ENCODE measurements at places on chromosomes 7 and 10.

GRCh38 chr7:153090764-153091163 is 331.2 kb downstream of the ACTR3B start:
- no peak for DNase-seq

GRCh38 chr7:27946351-27946750 is 206.4 kb downstream of the TAX1BP1 start:
- DNase-seq = no peak

DNA sequence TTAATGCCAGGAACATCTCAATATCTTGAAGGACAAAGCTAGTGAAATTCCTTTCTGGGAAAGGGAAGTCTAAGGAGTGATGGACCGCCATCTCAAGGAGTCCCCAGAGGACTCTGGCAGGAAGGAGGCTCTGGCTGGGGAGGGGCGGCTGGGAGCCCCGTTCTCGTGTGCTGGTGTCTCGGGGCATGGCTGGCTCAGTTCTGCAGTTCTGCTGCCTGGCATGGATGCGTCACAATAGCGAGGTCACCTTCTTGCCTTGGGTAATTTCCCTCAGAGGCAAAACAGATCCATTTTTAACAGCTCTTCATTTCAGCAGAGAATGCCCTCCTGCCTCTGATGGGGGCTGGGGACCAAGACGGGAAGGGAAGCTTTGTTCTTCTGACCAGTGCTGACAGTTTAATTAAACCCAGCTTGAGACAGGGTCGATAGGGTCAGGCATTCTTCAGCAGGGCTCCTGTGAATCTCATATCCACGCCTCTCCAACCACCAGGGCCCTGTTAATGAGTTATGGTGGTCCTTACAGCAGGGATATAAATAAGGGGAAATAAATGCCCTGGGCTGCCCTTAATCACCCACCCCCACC is 35.7 kb downstream of the SLIT1 start:
- DNase-seq = no peak

GRCh38 chr10:90999512-91000172 is 78.8 kb upstream of the ANKRD1 start:
- no peak for DNase-seq

DNA sequence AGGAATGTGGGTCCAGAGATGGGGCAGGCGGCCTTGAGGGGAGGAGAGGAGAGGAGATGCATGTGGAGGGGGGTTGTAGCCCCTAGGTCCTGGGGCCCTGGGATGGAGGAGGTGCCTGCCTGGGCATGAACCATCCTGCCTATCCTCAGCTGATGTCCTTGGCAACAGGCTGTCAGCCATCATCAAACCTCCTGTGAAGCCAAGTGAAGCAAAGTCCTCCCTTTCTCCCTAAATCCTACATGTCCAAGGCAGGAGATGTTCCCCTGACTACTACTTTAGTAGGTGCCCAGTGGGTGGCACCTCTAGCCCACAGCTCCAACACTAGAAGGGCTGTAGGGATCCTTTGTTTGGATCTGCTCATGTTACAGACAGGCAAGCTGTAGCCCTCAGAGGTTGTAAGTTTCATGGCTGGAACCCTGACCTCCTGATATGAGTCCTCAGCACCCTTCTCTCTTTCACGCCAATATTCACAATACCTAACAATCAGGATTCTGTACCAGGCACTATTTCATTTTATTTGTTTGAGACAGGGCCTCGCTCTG is 66.6 kb upstream of the SYPL1 start:
- DNase-seq = no peak

- DNase-seq = no peak
Observed at GRCh38 chr10:82266438-82266837, 391.4 kb downstream of the NRG3 start.

- DNase-seq = peak; percentile 60
Observed at GRCh38 chr10:114822444-114823076, 980 bp downstream of the FHIP2A start.

- no peak for DNase-seq
Observed at GRCh38 chr10:97548828-97549455, 23.6 kb upstream of the ANKRD2 start.

DNA sequence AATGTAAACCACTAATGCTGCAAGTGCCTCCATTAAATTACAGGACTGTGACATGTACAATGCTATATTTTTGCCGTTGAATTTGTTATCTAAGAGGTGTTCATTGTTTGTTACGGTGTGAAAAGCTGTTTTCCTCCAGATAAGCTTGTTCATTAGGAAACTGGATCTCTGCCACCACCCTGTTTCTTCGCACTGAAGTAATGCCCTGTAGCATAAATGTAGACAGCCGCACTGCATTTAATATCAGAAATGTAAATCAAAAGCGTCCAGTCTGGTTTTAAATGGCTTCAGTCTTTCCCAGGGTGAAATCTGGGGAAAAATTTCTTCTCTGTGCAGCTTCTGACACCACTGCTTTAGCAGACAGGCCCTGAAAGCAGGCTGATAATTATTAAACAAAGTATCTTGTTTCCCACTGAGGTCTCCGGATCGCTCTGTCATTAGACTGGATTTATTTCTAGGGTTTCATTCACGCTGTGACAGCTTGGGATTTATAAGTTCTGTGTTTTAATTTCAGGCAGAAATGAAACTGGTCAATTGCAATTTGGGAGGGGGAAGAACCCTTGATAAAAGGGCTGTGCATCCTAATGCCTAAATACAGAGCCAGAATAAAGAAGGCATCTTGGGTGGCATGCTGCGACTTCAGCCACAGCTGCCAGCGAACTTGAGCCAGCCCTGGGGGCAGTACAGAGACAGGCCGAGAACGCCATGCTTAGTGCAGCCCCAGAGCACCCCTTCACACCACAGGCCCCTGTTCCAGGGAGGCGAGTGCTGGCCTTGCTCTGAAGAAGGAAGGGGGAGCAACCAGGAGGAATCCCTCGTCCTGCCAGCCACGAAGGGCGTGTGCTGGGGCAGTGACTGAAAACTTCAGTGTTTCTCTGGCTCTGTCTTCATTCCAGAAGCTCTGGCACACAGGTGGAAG is 547.7 kb upstream of the GALNT17 start:
- no peak for DNase-seq

DNA sequence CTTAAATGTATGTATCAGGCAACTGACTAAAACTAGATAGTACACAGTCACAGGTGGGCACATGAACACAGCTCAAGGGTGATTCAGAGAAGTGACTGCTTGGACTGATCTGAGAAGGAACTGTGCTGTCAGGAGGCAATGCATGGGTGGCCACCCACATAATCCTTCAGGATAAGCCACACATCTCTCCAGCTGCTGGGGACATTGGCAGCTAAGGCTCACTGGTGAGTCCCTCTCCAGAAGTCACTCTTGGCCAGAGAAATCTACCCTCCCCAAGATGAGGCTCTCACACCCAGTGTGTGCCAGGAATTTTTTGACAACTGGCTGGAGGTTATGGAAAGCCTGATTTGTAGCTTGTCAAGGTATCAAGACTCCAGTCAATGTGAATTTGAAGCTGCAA is 302.4 kb upstream of the NEBL start:
- no peak for DNase-seq

Data from bone marrow (tissue), 2 donors.